ENCODE measurements at places on chromosomes 16 and 17. TPM values are rescaled to one million over a fixed set of nuclear protein-coding genes. Genes with fewer than 3 reads are reported as not detected.

The PIPOX gene
- total RNA-seq, result 1.1 TPM

- no peak for DNase-seq
- no peak overlapping the region for H3K27ac ChIP-seq
- H3K4me1 ChIP-seq, result no peaks in the 10 kb centered on the region
These were observed 73.3 kb downstream of the ENGASE start for GRCh38 chr17:79147746-79148506.

DNA sequence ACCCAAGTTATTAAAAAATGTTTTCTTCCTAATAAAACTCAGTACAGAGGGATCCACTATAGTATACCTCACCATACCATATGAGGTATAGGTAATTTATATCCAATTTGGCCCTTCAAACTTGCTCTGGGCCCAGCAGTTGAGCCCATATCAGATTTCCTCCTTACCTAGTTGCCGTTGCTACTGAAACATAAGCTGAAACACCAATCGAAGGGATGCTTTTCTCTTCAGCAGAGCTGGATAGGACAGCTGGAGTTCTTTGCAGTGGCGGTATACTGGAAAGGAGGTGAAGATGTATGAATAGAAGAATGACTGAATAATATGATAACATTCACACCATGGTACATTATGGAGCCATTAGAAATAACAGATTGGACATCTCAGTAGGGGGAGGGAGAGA is 42.7 kb downstream of the TNRC6C start:
- H3K36me3 ChIP-seq, result peaks cover 19% of the 10 kb centered on the region
- H3K27ac ChIP-seq, result peak overlapping the region; percentile 42
- H3K27me3 ChIP-seq, result no peaks in the 10 kb centered on the region
- H3K4me1 ChIP-seq, result peaks cover 23% of the 10 kb centered on the region
- DNase-seq, result no peak

DNA sequence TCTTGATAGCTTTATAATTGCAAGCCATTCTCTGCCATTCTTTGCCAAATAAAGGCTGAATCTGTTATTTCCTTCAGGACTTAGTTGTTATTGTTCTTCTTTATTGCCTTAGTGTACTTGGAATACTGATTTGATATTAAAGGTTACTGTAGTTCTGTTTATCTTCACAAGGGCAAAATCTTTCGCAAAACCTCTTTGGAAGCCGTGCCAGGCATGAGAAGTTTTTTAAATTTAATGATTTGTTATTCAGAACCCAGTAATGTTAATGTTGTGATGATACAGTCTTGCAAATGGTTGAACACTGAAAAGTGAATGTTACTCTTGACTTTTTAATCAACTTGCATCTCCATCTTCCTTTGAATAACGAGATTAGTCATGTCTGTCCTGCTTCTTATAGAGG is 1225.2 kb upstream of the GOT2 start:
- no peak overlapping the region for H3K4me3 ChIP-seq
- no peak overlapping the region for H3K27ac ChIP-seq
- H3K36me3 ChIP-seq, result no peaks in the 10 kb centered on the region
- no peak for DNase-seq

GRCh38 chr17:29586676-29587469 is 2.6 kb downstream of the GIT1 start:
- no peak overlapping the region for H3K4me3 ChIP-seq
- H3K36me3 ChIP-seq, result peaks cover 4% of the 10 kb centered on the region
- peaks cover 62% of the 10 kb centered on the region for H3K4me1 ChIP-seq
- H3K27me3 ChIP-seq, result no peaks in the 10 kb centered on the region
- DNase-seq, result no peak

DNA sequence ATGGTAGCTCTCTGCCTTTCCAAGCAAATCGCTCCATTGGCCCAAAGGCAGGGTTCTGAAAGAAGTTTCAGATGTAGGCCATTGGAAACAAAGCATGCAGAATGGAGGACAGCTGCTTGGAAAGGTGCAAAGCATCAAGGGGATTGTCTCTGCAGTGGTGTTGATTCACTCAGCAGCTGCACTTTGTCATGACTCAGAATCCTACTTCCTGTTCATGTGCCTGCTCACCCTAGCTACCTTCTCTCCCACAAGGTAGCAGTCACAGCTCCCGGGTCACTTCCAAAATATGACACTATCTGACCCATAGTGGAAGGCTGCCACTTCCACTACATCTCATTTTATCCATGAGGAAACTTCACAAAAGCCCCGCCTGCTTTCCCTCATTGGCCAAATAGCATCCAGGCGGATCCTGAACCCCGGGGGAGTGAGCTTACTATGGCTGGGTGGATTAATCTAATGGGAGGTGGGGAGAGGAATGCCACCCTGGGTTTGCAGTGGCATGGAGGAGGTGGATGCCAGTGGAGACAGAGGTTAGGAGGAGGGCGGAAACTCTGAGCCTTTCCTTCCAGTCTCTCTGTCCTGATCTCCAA is 74.7 kb upstream of the NKD1 start:
- no peak for DNase-seq
- H3K4me1 ChIP-seq, result peaks cover 5% of the 10 kb centered on the region
- no peaks in the 10 kb centered on the region for H3K36me3 ChIP-seq
- H3K4me3 ChIP-seq, result no peak overlapping the region
- peaks cover 30% of the 10 kb centered on the region for H3K27me3 ChIP-seq

The HCFC1R1 gene
- total RNA-seq, result 133 TPM

The ZNF469 gene
- 4.1 TPM for total RNA-seq

DNA sequence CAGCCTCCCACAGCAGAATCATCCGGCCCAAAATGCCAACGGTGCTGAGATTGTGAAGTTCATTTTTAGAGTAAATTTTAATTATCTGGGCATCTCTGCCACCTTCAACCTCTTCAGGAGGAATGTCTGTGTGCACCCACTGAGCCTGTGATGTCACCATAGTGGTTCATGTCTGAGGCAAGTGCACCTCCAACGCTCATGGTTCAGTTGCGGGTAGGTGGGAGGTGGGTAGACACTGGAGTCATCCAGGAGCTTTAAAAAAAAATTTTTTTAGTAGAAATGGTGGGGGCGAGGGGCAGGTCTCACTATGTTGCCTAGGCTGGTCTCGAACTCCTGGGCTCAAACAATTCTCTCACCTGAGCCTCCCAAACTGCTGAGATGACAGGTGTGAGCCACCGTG is 1.9 kb downstream of the FLYWCH1 start:
- H3K27ac ChIP-seq, result no peak overlapping the region
- peaks cover 36% of the 10 kb centered on the region for H3K4me1 ChIP-seq
- no peak for DNase-seq
- peaks cover 7% of the 10 kb centered on the region for H3K36me3 ChIP-seq
- no peaks in the 10 kb centered on the region for H3K27me3 ChIP-seq

GRCh38 chr16:89170346-89171215 is 967 bp upstream of the CDH15 start:
- DNase-seq, result no peak
- no peaks in the 10 kb centered on the region for H3K36me3 ChIP-seq
- peaks cover 8% of the 10 kb centered on the region for H3K27me3 ChIP-seq
- H3K27ac ChIP-seq, result no peak overlapping the region
- H3K4me3 ChIP-seq, result peak overlapping the region; percentile 52

- no peaks in the 10 kb centered on the region for H3K27me3 ChIP-seq
- DNase-seq, result no peak
These were observed 311.9 kb downstream of the CA10 start for GRCh38 chr17:51846566-51846965.

DNA sequence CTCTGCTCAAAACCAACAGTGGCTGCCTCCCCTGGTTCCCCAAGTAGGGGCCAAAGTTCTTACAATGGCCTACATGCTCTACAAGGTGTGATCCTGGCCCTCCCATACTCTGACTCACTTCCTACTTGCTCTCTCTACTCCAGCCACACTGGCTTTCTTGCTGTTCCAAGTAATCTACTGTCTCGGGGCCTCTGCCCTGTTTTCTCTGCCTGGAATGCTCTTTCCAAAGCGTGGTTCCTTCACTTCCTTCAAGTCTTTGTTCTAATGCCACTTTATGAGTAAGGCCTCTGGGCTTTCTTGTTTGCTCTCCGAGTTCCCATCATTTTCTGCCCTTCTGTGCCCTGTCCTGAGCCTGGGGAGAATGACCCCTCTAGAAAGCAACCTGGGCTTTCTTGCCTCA is 4.1 kb upstream of the CDH3 start:
- no peaks in the 10 kb centered on the region for H3K36me3 ChIP-seq
- DNase-seq, result no peak
- no peak overlapping the region for H3K4me3 ChIP-seq
- H3K27ac ChIP-seq, result peak overlapping the region; percentile 23

DNA sequence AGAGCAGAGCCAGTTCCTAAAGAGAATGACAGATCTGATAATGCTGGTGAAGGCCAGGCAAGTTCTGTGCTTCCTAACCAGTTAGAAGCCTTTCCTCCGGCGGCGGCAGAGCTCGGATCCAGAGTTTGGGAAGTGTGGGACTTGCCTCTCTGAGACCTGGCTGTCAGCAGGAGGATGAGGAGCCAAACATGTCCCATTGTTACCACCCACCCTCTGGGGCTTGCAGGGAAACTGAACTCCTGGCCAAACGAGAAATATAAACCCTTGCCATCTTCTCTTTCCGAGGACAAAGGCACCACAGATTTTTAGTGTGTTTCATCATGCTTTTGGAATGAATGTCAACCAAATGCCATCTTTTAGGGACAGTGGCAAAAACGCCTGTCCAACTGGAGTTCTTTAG is 80.2 kb upstream of the SMURF2 start:
- no peaks in the 10 kb centered on the region for H3K27me3 ChIP-seq
- H3K4me3 ChIP-seq, result no peak overlapping the region
- peak overlapping the region; percentile 90 for H3K27ac ChIP-seq
- H3K36me3 ChIP-seq, result no peaks in the 10 kb centered on the region
- no peak for DNase-seq

GRCh38 chr17:45740553-45741330 is 43.4 kb upstream of the CRHR1 start:
- no peaks in the 10 kb centered on the region for H3K4me1 ChIP-seq
- peaks cover 44% of the 10 kb centered on the region for H3K27me3 ChIP-seq
- no peak overlapping the region for H3K4me3 ChIP-seq
- no peak for DNase-seq
- no peaks in the 10 kb centered on the region for H3K36me3 ChIP-seq

- H3K4me1 ChIP-seq, result peaks cover 19% of the 10 kb centered on the region
- H3K27me3 ChIP-seq, result no peaks in the 10 kb centered on the region
- peaks cover 10% of the 10 kb centered on the region for H3K36me3 ChIP-seq
These were observed 5.7 kb upstream of the MRPL12 start for GRCh38 chr17:81697261-81698044.

The MYH8 gene
- total RNA-seq, result not detected

DNA sequence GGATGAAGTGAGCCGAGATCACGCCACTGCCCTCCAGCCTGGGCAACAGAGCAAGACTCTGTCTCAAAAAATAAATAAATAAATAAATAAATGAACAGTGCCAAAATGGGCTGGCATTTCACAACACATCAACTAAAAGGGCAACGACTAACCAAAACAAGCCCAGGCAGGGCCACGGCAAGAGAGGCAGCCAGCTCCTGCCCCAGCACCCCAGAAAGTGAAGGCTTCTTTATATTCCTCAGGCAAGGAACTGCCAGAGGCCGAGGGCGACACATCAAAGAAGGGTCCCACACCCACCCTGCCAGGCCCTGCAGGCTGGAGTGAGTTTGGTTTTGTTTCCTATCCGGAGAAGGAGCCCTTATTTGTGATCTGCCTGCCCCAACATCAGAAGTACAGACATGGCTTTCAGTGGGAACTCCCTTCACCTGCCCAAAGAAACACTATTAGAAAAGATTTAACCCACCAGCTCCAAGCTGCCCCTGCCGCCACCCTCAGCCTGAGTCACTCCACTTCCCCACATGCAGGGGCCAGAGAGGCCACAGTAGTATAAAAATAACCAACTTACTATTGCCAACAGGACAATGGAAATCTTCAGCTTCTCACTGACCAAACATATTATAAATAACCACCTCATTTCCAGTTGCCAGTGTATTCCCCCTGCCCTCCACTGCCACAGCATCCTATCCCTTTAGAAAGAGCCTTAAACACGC is 8.0 kb downstream of the FBXO31 start:
- peaks cover 3% of the 10 kb centered on the region for H3K36me3 ChIP-seq
- peaks cover 18% of the 10 kb centered on the region for H3K4me1 ChIP-seq
- H3K4me3 ChIP-seq, result no peak overlapping the region

DNA sequence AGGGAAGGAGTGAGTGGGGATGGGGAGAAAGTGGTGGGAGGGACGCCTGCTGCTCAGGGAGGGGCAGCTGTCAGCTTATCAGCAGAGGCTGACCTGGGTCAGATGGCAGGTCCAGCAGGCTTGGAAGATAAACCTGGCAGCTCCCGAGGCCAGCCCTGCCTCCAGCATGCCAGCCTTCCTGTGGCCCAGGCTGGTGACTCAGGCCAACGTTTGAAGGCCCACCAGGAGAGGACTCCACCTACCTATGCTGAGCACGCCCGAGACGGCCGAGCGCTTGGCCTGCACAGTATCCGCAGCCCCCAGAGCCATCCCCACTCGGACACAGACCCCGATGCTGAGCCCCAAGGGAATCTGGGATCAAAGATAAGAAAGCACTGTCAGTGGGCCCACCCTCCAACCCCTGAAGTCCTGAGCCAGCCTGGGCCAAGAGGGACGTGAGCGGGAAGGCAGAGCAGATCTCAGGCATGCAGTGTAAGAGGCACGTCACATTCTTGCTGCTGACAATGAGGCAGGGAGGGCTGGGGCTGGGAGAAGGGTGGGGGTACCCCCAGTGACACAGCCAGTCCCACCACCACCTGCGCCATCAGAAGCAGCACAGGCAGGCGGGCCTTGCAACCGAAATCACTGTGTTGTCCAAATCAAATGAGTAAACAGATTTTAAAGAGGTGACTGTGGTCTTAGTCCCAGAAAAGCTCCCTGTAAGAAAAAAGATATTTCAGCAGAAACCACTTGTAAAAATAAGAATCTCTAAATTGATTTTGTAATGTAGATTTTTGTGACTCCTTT is 12.4 kb downstream of the SLC47A2 start:
- no peak overlapping the region for H3K4me3 ChIP-seq
- peaks cover 7% of the 10 kb centered on the region for H3K4me1 ChIP-seq
- no peaks in the 10 kb centered on the region for H3K27me3 ChIP-seq

DNA sequence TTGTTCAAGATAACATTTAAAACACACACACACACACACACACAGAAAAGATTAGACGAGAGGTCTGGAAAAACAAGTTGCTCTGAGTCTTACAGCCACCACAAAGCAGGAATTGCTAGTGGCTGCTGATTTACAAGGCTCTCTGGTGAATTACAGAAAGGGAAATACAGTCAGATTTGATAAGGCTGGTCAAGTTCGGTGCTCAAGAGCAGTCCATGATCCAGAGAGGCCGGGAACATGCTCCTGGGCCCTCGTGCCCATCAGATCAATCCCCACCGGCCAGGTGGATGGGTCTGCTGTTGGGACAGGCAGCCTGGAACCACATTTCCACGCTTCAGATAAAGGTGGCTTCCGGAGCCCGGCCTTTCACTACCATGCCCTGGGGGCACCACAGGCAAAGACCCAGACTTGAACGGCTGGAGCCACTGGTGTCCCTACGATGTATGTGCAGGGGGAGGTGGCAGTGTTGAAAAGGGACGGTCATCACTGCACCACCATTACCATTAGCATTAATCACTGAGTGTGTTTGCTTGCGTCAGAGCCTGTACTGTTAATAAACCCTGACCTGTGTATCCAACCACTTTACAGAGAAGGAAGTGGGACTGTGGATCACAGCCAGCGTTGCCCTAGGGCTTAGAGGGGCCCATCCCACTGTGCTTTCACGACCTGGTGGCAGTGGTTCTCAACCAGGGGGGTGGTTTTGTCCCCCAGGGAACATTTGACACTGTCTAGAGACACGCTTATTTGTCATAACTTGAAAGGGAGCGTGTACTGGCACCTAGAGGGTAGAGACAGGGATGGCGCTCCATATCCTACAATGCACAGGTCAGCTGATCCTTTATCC is 95.1 kb downstream of the XYLT1 start:
- H3K4me3 ChIP-seq, result no peak overlapping the region
- H3K27ac ChIP-seq, result no peak overlapping the region
- H3K4me1 ChIP-seq, result peaks cover 5% of the 10 kb centered on the region
- no peaks in the 10 kb centered on the region for H3K27me3 ChIP-seq

The NOD2 gene
- not detected for total RNA-seq

The CACNA1H gene
- total RNA-seq, result 21.3 TPM

All from osteocyte (in vitro differentiated cells).